Stimulated activated CD4-positive, alpha-beta T cell treated with anti-CD3 and anti-CD28 coated beads, Interleukin-15, amount 100 ng/mL, for 1 hour (primary cell): ENCODE measurements at places on chromosomes 11 and 22.

DNA sequence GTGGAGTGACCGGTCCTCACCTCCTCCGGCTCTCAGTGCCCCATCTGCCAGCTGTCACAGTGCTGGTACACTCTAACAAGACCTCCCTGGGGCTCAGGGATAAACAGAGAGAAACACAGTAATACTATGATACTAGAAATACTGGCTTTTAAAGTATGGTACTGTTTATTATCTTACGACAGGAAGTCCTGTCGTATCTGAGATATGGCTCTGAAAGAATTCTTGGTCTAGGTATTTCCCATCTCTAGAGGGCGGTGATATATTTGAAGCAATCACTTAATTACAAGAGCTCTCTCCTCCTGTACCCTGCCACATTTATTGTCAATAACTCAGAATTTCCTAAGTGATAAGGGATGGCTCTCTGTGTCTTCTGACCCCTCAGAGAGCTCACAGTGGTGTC lies 119.1 kb downstream of the RRM1 start:
- DNase-seq = no peak

GRCh38 chr11:11947825-11948224 lies 60.6 kb downstream of the DKK3 start:
- no peak for DNase-seq

DNA sequence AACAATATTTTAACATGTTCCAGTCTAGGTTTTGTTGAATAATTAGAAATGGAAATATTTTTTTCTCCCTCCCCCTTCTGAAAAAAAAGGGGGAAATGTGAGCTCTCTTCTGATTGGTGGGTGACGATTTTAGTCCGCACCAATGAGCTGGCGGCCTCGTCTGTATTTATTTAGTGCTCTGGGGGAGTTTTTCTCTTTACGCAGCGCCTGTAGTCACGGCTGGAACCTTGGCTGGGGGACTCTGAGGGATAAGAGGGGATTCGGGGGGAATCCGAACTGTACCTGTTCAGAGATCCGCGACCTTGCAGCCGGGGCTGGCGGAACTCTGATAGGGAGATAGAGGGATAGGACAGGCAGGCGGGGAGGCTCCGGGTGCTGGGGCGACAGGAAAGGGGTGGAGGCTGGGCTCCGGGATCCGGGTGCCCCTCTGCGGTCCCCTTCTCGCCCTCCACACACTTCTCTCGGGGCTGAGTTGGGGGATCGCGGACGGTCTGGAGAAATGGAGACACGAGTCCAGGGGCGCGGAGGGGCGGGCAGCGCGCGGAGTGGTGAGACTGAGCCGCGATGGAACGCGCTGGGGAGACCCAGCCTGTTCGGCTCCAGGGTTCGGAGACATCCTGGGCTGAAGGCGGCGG lies 99.7 kb upstream of the HSD17B12 start:
- no peak for DNase-seq

GRCh38 chr11:109864151-109864661 lies 229.0 kb upstream of the ZC3H12C start:
- DNase-seq = no peak

DNA sequence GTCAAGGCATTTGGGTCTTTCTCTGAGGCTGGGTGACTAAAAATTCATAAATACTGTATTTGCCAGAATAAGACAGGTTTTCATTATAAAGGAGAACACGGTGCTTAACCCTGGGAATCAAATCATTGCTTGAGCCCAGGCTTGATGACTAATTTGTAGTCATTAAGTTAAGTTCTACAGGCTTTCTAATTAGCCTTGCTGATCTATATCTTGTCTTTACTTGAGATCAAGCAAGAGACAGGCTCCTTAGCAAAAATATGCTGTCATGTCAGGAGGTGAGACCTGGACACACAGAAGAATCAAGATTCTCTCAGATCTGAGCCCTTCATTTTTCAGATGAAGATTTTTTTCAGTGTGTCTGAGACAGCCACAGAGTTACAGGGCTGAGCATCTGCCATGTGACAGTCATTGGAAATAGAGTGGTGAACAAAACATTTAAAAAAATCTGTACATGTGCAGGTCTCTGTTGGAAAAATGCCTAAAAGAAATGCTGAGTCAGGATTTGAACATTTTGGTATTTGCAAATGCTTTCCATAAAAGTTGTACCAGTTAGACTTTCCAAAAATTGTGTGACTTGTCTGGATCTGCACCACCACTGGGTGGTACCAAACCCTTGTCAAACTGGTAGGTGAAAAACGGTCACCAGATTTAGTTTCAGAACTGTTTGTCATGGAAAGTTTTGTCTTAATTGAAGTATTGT lies 14.6 kb downstream of the ACAT1 start:
- no peak for DNase-seq

- no peak for DNase-seq
Measured at GRCh38 chr11:19253817-19254216, 13.1 kb upstream of the E2F8 start.
